T-cell (primary cell): ENCODE measurements at places on chromosomes 3 and 15.

GRCh38 chr3:30083315-30083714 lies 523.1 kb upstream of the TGFBR2 start:
- no peak for DNase-seq

GRCh38 chr3:64224826-64225610 lies at the start of gene PRICKLE2:
Gene PRICKLE2, minus strand, starts transcription at chr3:64225466. Its CDS starts 26,539 bp downstream, at chr3:64198927.
- DNase-seq: no peak

DNA sequence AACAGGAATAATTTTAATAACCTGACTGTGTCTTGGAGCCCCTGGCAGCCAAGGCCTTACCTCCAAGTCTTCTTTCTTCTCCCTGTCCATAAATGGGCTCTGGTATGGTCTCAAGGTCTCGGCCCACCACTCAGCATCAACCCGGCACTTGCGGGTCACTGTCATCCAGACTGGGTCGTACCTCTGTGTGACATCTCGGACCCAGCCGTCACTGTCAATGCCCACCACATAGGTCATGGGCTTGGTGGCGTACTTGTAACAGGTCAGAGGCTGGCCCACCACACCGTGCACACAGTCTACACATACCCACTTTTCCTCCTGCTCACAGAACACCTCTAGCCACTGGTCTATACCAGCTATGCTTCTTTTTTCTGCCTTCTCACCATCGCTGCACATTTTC lies 20.4 kb downstream of the XPC start:
- no peak for DNase-seq

- DNase-seq: no peak
Observed at GRCh38 chr3:47428662-47429061, 47.1 kb downstream of the SCAP start.
